ENCODE measurements at places on chromosomes 2 and 18.

DNA sequence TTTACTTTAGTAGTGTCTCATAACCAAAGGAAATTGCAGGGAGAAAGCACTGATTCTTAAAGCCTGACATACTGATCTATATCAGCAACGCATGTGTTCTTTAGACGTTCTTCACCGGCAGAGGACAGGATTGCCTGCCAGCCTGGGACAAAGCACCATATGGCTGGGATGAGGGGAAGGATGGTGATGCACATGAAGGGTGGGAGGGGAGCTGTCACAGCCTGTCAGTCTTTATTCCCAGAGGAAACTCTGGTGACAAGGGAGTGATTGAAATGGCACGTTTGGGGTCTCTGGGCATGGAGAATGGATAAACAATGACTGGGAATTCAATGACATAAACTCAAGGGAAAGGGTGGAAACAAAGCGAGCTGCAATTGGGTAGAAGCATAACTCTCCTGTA lies 808.1 kb downstream of the DCC start:
- no peak for DNase-seq

- no peak for DNase-seq
Measured at GRCh38 chr2:109631741-109632140, 17.6 kb downstream of the SOWAHC start.

DNA sequence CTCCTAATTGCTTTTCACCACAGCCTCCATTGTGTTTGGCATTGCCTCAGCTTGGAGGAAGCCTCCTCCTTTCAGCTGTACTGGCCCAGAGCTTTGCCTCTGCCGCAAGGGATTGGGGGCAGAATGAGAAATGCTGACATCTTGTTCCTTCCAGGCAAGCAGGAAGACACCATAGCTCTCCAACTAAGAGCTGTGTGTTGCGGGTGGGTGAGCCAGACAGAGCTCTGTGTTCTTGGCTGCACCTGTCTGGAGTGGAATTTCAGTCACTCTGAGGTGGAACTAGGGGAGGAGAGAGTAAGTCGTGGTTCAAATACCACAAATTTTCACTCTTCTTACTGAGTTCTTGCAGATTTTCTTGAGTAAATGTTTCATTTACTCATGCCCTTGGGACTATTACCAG lies 36.6 kb upstream of the KCNF1 start:
- no peak for DNase-seq

- DNase-seq, result no peak
Measured at GRCh38 chr2:119598596-119599263, 54.5 kb downstream of the CFAP221 start.

DNA sequence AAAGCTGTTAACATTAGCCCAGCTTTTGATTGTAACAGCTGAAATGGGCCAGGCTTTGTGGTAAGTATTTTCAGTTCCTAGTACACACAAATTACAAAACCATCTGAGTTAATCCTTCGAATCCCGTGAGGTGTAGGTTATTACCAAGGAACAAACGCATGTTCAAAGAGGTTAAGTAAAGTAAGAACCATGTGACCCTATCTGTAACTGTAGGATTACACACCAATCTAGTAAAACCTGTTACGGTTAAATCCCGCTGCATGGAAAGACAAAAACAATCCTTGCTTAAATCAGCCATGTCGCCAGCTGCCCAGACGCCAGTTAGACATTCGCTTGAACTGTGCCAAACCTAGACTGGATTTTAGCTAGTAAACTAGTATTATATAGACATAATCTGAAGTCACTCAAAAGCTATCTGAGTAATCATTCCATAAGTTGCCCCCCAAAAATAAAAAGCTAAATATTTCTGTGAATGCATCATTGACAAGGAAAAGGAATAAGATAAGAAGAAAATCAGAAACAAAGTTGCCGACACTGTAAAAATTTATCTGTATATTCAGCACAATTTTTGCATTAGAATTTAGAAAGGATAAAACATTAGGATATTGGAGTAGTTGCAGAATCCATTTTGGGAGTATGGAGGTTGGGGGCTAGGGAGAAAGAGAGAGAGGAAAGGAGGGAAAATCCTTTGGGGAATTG lies 638.0 kb downstream of the CNTNAP5 start:
- no peak for DNase-seq

DNA sequence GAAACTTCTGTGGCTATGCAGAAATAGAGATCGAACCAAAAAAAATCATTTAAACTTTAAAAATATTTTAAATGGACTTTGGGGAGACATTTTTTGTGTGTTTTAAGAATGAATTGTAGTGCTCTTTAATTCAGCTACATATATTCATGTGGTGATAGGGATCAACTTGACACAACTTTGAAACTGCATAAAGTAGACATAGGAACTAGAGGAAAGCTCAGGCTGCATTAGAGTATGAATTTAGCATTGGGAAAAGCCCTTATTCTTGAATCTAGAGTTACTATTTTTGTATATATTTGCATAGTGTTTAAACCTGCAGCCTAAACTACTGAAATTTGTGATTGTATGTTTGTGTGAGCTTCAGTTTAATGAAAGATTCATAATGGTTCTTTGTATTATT lies 78.3 kb downstream of the SLC39A10 start:
- no peak for DNase-seq

DNA sequence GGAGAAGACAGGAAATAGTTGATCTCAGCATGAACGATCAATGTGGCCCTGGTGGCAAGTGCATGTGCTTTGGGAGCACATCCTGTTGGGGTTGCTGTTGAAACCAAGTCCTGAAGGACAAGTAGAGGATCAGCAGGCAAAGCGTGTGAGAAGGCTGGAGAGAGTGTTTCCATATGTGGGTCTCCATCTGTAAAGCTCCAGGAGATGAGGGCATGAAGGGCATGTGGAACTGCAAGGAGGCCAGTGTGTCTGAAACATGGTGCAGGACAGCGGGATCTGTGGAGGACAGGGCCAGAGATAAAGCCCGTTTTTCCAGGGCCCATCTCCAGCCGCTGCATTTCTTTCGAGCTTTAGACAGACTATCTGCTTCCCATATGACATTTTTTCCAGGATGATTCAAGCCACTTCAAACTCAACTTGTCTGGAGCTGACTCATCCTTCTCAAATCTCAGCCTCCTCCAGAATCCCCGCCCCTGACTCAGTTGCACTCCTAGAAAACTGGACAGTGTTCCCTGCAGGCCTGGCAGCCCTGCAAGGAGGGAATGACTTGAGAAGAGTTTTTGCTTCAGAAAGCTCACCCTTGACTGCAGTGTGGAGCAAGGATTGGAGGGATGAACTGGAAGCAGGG lies 226.1 kb downstream of the VAPA start:
- no peak for DNase-seq

GRCh38 chr2:204110338-204110741 lies 173.8 kb downstream of the ICOS start:
- no peak for DNase-seq

- DNase-seq, result no peak
Measured at GRCh38 chr18:63421514-63421913, 762 bp downstream of the VPS4B start.

DNA sequence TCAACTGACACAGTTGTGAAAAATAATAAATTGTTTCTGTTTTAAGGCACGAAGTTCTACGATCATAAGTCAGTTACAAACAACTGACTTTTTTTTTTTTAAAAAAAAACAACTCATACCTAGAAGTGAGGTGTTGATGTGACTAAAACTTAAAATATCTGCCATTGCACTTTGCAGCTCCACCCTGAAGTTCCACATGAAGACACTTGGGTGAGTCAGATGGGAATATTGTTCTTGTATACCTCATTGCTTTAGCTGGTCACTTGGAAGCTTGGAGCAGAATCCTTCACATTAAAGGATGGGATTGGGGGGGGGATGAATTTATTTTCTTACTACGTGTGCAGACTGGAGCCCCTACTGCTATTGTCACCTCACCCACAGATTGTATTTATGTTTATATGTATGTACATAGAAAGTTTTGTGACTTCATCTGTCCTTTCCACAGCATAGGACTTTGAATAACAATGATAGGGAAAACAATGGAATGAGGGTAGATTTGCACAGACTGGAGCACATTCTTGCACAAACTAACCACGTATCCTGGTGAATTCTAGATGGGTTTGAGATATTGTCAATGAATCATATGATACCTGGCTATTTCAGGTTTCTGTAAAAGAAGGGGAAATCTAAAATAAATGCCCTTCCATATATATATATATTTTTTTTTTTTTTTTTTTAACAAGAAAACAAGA lies 57.9 kb upstream of the ARHGAP15 start:
- DNase-seq, result no peak

DNA sequence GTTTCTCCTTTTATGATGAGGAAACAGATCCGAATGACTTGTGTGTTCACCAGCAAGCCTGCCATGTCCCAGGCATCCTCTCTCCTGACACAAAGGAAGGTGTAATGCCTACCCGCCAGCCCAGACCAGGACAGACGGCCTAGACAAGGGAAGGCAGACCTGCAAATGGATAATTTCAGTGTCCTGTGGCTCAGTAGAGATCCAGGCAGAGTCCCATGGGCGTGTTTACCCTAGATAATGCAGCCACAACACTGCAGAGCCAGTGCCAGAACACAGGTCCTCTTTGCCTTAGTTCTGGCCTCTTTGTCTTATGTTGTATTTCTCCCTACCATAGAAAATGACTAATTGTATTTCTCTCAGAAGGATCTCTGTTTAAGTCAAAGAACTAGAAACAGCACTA lies 12.7 kb downstream of the TRAPPC12 start:
- DNase-seq, result no peak

- DNase-seq, result no peak
Measured at GRCh38 chr2:135689679-135690078, 52.0 kb upstream of the UBXN4 start.

- no peak for DNase-seq
Measured at GRCh38 chr2:167987026-167987425, 260.4 kb downstream of the STK39 start.

DNA sequence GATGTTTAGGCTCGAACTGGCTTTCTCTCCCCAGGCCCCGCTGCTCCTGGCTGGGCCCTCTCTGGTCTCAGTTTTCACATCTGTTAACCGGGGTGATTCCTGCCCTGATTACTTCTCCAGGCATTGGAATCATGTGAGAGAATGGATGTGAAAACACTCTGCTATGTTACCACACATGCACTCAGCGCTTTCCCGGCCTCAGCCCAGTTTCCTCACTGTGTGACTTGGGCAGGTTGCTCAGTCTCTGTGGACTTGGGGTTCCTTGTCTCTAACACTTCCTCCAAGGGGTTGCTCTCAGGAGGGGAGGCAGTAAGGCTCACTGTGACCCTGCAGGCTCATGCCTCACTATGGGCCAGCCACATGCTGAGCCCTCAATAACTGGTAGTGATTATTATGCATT lies 230.4 kb upstream of the HS6ST1 start:
- DNase-seq, result no peak

GRCh38 chr2:168207851-168208250 lies 39.5 kb downstream of the STK39 start:
- no peak for DNase-seq

DNA sequence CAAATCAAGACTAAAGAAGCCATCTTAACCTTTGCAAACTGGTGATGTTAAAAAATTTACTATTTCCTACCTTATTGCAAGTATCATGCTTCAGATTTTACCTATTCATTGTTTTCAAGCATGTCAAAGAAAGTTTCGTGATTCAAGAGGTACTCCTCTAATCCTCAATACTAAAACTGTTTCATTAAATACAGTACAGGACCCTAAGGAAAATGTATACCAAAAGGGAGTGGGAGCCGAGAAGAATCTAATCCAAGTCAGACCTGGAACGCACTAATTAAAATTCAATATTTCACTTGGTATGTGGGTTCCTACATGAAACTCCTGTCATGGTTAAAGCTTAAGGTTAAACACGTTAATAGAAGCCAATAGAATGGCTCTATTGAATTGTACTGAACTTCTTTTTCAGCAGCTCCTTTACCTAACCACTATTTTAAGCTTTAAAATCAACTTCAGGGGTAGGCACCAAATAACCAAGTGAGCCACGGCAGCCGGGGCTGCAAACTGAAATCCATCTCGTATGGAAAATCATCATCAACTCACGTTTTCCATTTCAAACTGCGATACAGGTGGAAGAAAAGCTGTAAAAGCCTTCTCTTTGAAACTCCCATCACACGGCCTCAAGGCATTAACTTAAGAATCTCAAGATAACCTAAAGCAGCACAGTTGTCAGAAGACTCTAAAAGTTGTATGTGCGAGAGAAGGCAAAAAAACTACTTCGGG lies 188.8 kb downstream of the ZEB2 start:
- peak; percentile 16 for DNase-seq

DNA sequence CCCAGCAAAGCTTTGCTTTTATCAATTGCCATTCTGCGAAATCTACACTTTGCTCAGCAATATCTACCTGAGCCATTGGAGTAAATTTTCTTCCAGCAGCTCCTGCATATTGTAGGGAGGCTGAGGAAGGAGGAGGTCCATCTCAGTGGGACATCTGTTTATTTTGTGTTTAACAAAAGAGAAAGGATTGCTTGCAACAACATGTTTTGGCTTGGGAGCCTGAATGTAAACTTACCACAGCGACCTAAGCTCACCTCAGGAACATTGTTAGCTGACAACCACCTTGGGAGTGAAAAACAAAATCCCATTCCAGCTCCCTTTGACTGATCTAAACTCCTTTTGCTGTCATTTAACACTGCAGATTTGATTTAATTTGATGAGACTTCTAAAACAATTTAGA lies 356.1 kb downstream of the SS18 start:
- no peak for DNase-seq

GRCh38 chr2:143345887-143346787 lies 216.9 kb downstream of the ARHGAP15 start:
- no peak for DNase-seq

DNA sequence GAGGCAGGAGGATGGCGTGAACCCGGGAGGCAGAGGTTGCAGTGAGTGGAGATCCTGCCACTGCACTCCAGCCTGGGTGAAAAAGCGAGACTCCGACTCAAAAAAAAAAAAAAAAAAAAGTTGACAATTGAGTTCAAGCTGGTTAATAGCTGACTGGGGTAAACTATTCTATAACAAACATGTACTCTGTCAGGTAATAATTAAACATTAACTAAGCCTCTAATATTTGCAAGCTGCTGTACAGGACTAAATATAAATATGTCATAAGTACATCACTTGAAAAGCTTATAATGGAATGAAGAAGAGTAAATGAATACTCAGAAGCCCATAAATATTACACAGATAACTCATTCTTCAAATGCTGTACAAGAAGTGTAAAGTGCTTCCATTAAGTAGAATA lies 190.4 kb upstream of the CRIM1 start:
- no peak for DNase-seq

- no peak for DNase-seq
Measured at GRCh38 chr2:149650006-149650405, 62.4 kb upstream of the MMADHC start.

- DNase-seq, result no peak
Measured at GRCh38 chr18:79823120-79823519, 25.4 kb downstream of the KCNG2 start.

DNA sequence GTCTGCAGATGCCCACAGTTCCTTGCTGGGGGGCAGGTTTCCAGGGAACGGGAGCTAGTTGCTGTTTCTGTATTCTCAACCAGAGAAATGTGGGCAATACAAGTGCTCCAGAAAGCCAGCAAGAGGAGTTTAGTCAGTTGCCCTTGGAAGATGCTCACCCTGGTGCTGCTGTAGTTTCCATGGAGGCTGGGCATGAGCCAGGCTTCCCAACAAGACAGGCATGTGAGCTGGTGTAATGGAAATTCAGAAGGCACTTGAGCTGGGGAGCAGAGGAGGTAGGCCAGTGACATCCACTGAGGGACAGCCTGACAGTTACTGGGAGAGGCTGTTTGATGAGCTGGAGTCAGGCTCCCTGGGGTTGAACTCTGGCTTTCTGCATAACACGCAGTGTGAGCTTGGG lies 7.7 kb downstream of the HK2 start:
- DNase-seq, result no peak

- no peak for DNase-seq
Measured at GRCh38 chr2:216694082-216694825, 1.1 kb downstream of the IGFBP5 start.

- no peak for DNase-seq
Measured at GRCh38 chr18:42798606-42799170, 316.8 kb downstream of the RIT2 start.

- DNase-seq, result no peak
Measured at GRCh38 chr2:64501946-64502345, 22.2 kb upstream of the AFTPH start.

All from hematopoietic multipotent progenitor cell (in vitro differentiated cells).